Urinary bladder (tissue), 4 donors: ENCODE measurements at places on chromosomes 6 and 20. TPM values are rescaled to one million over a fixed set of nuclear protein-coding genes. Genes with fewer than 3 reads are reported as not detected.

Gene GTF2H4
- total RNA-seq, result 26.2 TPM

Gene GGTLC1
- total RNA-seq, result not detected

Gene GABRR1
- total RNA-seq, result not detected

Gene FOXP4
- total RNA-seq, result 1.6 TPM

Gene C4B
- 4.7 TPM for total RNA-seq

GRCh38 chr20:10309326-10309725, 90.7 kb downstream of the SNAP25 start:
- DNase-seq, result no peak

DNA sequence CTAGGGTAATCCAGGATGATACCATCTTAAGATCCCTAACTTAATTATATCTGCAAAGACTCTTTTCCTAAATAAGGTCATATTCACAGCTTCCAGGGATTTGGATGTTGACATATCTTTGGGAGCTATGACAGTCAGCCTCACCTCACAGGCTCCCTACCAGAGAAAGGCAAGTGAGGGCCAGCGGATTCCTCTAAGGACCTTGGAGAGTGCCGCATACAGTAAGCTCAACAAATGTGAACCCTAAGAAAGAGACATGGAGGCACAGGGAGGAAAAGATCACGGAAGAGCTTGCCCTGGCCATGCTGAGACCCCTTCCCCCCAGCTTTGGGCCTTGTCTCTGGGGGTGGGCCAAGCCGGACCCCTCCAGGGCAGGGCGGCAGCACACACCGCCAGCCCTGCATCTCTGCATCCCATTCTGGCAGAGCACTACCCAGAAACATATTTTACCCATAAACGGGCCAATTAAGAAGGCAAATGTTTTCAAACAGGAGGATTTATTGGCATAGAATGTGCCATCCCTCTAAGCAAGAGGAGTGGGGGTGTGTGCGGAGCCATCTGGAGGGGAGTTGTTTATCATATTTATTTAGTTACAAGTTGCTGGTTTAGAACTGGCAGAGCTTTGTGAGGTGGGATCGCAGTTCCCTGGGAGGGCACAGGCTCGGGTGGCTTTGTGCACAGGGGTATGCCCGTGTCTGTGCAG, 55.4 kb downstream of the CHMP4B start:
- no peak for DNase-seq

DNA sequence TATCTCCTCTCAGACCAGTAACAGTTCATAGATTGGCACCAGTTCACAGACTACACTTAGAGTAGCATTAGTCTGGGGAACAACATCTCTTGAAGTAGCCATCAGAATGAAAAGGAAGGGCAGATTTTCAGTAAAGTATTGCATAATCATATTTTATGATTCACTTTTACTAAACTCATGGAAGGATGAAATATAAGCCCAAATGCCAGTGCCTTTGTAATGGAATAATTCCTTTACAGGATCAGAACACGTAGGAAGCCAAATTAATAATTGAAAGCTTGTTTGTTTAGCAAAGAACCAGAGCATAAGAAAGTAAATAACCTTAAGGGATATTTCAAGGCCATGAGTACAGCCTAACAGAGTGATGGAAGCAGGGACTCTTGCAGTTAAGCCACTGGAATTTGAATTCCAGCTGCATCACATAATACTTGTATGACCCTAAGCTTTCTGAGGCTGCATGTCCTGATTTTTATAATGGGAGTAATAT, 11.4 kb upstream of the LOC128125822 start:
- DNase-seq, result no peak

DNA sequence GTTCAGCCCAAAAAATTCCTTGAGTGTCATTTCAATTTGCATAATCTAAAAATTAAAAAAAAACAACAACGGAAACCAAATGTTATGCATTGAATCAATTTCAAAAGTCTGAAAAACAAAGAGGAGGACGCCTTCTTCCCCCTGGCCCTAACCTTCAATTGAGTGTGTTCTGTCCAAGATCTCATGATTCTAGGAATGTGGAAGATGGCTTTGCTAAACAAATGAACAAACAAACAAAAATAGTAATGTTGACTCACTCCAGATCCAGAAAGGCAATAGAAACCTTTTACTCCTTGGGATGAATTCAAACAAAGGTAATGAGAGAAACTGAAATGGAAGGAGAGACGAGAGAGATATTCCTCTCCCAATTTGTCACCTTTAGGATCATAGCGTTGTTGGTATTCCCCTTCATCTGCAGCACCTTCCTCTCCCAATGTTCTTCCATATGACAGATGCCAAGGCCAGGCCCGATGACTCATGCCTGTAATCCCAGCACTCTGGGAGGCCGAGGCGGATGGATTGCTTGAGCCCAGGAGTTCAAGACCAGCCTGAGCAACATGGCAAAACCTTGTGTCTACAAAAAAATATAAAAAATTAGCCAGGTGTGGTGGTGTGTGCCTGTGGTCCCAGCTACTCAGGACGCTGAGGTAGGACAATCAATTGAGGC, 109.2 kb upstream of the ADGRF1 start:
- no peak for DNase-seq

GRCh38 chr6:136511397-136511796, 38.8 kb downstream of the MAP7 start:
- no peak for DNase-seq

- DNase-seq, result no peak
Observed at GRCh38 chr6:91149956-91150705, 563.3 kb upstream of the MAP3K7 start.

DNA sequence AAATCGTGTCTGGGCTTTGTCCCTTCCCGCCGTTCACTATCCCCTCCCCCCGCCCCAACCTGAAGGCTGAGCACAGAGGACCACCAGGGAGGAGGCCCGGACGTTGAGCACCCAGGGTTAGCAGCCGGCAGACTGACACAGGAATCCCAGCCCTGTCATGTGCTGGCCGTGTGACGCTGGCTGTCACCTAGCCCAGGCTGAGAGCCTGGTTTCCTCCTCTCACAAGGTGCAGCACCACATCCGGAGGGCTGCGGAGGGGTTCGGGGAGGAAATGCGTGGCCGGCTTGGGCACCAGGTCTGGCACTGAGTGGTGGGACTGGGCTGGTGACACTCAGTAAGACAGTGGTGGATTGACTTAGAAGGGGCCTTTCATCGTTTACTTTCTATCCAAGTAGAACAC, 4.6 kb upstream of the LSM14B start:
- DNase-seq, result no peak

DNA sequence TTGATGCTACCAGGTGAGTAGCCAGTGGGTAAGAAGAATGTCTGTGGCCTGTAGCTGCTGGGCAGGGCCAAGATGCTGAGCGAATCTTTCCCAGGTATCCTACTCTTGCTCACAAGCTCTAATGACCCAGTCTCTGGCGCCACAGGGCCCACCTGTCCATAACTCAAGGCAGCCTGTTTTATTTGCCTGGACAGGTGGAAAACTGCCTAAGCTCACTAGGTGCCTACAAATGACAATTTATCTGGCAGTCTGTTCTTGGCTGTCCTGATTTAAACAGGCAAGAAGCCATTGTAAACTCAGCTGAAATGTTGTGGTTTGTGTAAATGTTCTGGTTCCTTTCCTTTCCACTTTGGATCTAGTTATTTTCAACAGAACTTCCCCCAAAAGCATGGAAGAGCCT, 113.3 kb downstream of the TCP11 start:
- DNase-seq, result no peak

DNA sequence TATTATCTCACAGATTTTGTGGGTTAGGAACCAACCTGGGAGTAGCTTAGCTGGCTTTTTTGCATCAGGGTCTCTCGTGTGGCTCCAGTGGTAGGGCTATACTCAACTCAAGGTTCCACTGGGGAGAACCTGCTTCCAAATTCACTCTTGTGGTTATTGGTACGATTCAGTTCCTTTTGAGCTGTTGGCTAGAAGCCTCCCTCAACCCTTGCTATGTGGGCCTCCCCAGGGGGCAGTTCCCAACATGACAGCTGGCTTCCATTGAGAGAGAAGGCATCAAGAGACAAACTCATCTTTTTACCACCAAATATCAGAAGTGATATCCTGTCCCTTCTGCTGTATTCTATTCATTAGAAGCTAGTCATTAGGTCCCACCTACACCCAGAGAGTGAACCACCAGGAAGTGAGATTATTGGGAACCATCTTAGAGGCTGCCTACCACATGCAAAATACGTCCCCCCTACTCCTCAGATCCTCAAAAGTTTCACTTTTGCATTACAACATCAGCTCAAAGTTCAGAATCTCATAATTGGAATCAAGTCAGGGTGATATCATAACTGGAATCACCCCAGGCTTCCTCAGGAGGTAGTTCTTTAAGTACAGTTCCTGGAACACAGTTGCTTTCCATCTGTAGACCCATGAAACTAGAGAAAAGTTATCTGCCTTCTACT, 30.9 kb downstream of the MKKS start:
- no peak for DNase-seq

GRCh38 chr6:110529355-110529754, 52.9 kb upstream of the SLC22A16 start:
- DNase-seq, result no peak

DNA sequence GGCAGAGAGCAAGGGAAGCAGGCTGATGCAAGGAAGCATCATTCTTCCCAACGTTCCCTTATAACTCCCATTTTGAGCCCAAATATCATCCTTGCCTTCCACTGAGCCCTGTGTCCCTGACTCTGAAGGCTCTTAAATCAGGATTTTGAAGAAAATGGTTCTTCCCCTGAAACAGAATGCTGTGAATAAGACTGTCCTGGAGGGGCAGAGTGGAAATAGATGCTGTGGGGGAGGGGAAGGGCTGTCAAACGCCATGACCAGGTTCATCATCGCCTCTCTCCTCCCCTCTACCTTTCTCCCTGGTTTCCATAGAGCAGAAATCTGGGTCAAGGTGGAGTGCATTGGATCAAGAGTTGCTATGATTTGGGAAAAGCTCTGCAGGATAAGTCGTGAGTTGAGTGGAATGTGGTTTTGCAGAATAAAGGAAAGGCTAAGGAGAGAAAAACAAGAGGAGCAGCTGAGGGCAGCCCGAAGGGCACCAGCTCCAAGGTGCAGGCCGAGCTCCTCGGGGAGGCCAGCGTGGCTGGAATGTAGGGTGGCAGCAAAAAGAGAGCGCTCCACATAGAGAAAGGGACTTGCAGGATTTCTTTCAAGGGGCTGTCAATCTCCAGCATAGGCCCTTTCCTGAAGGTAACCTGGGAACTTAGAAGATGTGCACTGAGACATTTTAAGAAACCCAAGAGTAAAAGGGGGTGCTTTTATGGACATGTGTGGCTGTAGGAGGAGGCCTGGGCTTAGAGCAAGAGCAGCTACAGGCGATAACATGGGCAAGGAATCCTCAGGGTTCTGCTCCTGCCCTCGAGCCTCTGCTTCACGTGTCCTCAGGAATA, 120.8 kb upstream of the CDYL start:
- no peak for DNase-seq

- no peak for DNase-seq
Observed at GRCh38 chr6:32291543-32291942, 67.7 kb upstream of the NOTCH4 start.

DNA sequence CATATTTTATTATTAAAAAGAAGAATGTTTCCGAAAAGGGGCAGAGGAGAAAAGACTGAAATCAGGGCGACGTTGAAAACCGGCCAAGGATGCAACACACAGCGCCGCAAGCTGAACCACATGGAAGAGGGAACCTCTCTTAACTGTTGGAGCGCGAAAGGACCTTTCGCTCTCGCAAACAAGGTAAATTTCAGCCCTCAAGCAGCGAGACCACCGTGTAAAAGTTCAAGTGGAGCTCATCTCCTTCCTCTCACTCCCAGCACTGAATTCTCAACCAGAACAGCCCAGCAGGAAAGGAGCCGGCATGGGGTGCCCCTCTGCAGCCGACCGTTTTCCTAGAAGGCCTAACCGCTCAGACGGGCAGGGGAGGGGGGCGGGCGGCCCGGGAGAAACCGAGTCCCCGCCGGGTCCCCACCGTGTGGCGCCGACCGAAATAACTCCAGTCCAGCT, 621 bp downstream of the GPR63 start:
- no peak for DNase-seq

DNA sequence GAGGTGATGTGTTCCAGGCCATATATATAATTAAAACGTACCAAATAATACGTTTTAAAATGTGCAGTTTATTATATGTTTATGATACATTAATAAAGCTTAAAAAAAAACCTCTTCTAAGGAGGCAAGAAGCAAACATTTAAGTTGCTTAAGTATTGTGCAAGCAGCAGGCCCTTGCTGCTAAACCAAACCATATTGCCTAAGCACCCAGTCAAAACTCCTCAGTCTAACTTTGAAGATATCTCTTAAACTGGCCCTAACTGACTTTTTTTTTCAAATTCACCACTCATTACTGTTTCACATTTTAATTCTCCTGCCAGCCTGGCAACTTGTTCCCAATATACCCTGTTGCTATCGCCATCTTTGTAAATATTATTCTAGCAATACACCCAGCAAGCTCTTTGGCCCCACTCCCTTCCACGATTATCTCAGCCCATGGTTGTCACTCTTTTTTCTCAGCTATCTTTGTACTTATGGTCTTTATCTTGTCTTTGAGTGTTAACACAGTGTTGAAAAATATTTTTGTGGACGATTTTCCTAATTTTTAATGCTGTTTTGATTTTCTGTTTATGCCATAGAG, 60.9 kb downstream of the C6orf58 start:
- DNase-seq, result no peak

DNA sequence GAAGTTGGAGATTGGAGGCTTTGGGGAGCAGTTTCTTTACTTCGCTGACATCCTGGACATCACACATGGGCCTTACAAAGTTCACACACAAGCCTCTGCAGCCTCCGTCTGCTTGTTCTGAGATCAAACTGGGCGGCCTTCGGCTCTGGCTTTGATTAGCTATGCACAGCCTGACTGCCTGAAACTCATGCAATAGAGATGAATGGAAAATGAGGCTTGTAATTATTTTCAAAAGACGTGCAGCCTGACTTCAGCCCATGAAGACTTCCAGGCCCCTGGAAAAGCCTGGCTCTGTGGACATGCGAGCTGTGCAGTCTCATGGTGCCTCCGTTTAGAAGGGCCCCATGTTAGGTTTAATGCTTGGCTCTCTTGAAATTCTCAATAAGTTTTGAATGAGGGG, 480.5 kb upstream of the SULF2 start:
- no peak for DNase-seq

GRCh38 chr6:24898676-24899075, 37.1 kb downstream of the RIPOR2 start:
- no peak for DNase-seq

DNA sequence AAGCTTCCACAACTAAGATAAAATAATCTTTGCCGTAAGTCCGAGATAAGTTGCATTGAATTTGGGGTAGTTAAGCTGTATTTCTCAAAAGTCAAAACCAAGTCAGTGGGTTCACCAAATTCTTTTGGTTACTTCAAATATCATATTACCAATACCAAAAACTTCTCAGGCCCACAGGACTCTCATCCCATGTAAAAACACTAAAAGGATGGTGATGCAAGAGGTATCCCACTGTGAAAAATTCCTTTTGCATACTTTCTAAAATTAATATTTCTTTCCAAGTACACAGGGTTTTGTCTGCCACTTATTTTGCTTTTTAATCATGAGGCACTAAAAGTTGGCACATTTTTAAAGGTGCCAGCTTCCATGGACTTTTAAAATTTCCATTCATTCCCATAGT, 151.3 kb downstream of the GJA10 start:
- DNase-seq, result no peak

- no peak for DNase-seq
Observed at GRCh38 chr6:153563001-153563400, 431.9 kb upstream of the RGS17 start.
